ENCODE measurements at places on chromosomes 13 and 19. TPM values are rescaled to one million over a fixed set of nuclear protein-coding genes. Genes with fewer than 3 reads are reported as not detected.

Gene C19orf53
- 101 TPM for total RNA-seq

Gene SIAH3
- not detected for total RNA-seq

Gene BEST2
- 0.70 TPM for total RNA-seq

Gene PINLYP
- total RNA-seq = not detected

Gene ZNF14
- 3.9 TPM for total RNA-seq

Gene ZNF677
- total RNA-seq = not detected

Gene SLC6A16
- total RNA-seq = 0.39 TPM

Gene ERICH4
- not detected for total RNA-seq

Gene ONECUT3
- not detected for total RNA-seq

Gene ZNF561
- 37.0 TPM for total RNA-seq

Gene TNFSF13B
- total RNA-seq = 3.3 TPM

Gene ZNF547
- 4.3 TPM for total RNA-seq

Gene TUBA3C
- total RNA-seq = not detected

Gene ZNF415
- not detected for total RNA-seq

Gene HCST
- not detected for total RNA-seq

Gene ARGLU1
- 94.4 TPM for total RNA-seq

Gene CTXN1
- total RNA-seq = 5.2 TPM

Gene URAD
- total RNA-seq = not detected

Gene CEBPA
- 4.7 TPM for total RNA-seq

Gene EDNRB
- total RNA-seq = not detected

Gene OR4F17
- not detected for total RNA-seq

Gene NLRP11
- not detected for total RNA-seq

Gene NALCN
- total RNA-seq = 8.5 TPM

Gene SYCN
- not detected for total RNA-seq

Gene RB1
- 40.7 TPM for total RNA-seq

Gene USHBP1
- total RNA-seq = not detected

Gene LRRC8E
- total RNA-seq = 11.8 TPM

Gene GAMT
- 3.2 TPM for total RNA-seq

Gene DDA1
- total RNA-seq = 57.4 TPM

Gene FAM124A
- 0.12 TPM for total RNA-seq

Gene LCP1
- 0.88 TPM for total RNA-seq

Gene CYP2F1
- total RNA-seq = not detected

Gene SIGLEC11
- not detected for total RNA-seq

Gene MAB21L1
- not detected for total RNA-seq

Gene RNF225
- 0.98 TPM for total RNA-seq

Gene ADGRE1
- not detected for total RNA-seq

Gene KIRREL2
- total RNA-seq = not detected

Gene F2RL3
- total RNA-seq = not detected

Gene IGFL1
- total RNA-seq = not detected

Gene SIGLEC8
- total RNA-seq = not detected

Gene DCAF15
- 19.3 TPM for total RNA-seq

Gene PGLYRP2
- total RNA-seq = not detected

Gene PLIN3
- total RNA-seq = 64.3 TPM

Gene LACC1
- 14.1 TPM for total RNA-seq

Gene KLK15
- total RNA-seq = not detected

Gene UPF3A
- total RNA-seq = 56.6 TPM

Gene SH3GL1
- 106 TPM for total RNA-seq

Gene PLK5
- 0.22 TPM for total RNA-seq

Gene TMEM272
- not detected for total RNA-seq

Gene CEACAM8
- total RNA-seq = not detected

Gene GIPC3
- total RNA-seq = not detected

Gene ZNF723
- total RNA-seq = not detected

Gene ZNF823
- total RNA-seq = 0.54 TPM
